DMS53 (cell line): ENCODE measurements at places on chromosomes 7 and 10.

- peak; percentile 92 for DNase-seq
Observed at GRCh38 chr10:97830064-97830463, 19.6 kb upstream of the GOLGA7B start.

GRCh38 chr7:81499262-81500116 is 270.4 kb downstream of the HGF start:
- peak; percentile 88 for DNase-seq

DNA sequence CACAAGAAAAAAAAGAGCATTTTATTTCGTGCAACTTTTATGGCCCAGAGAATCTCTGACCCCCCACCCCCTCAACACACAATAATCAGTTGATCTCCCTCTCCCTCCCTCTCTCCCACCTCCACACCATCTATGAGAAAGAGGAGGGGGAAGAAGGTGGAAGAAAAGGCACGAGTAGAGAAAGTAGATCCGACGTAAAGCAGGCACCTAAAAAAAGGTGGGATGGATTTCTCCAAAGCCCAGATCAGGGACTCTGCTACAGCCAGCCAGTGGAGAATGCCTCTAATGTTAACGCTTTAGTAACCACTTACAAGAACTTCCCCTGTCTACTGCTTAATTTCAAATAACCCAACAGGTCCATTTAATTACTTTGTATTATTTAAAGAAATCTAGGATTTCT is 24.4 kb downstream of the KMT2C start:
- DNase-seq, result no peak

DNA sequence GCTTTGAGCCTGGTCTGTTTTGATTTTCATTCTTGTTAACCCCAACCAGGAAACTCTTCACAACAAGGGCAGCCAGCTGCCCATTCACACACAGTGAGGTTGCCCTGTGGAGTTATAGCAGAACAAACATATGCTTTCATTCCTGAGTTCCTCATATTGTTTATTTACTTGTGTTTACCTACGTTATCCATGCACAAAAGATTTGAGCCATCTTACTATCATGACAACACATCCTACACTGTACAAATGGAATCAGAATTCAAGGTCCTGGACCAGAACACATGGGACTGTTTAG is 21.7 kb upstream of the BMPER start:
- peak; percentile 95 for DNase-seq

GRCh38 chr7:132919771-132920170 is 162.1 kb downstream of the CHCHD3 start:
- DNase-seq, result no peak

- DNase-seq, result no peak
Observed at GRCh38 chr7:36900988-36901710, 176.9 kb upstream of the AOAH start.

DNA sequence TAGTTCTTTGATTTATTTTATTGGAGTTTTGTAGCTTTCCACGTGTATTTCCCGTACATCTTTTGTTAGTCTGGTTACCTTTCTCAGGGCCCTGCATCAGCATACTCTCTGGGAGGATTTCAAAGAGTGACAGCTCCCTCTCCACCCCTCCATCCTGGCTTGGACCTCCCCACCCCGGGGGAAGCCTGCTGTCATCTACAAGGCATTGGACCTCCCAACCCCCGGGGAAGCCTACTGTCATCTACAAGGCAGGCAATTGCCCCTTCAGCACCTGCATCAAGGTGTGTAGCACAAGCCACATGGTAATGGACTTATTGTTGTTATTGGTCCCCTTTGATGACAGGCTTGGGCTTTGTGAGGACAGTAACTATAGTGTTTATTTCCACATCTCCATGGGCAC is 390.1 kb downstream of the TCERG1L start:
- DNase-seq, result no peak

DNA sequence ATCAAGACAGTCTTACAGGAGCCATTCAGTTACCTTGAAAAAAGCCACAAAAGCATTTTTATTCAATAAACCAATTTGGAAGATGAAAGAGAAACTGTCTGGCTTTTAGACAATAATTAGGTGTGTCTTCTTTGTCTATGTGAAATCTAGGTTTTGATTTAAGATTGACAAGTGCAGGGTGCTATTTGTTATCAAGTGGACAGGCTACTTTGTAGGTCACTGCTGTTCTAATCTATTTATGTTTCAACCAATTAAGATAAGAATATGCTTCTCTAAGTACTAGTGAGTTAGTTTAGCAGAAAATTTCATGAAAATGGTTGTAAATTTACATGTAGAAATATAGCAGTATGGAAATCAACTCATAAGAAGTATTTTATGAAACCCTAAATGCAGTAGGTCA is 177.5 kb downstream of the CACNA2D1 start:
- DNase-seq, result no peak

DNA sequence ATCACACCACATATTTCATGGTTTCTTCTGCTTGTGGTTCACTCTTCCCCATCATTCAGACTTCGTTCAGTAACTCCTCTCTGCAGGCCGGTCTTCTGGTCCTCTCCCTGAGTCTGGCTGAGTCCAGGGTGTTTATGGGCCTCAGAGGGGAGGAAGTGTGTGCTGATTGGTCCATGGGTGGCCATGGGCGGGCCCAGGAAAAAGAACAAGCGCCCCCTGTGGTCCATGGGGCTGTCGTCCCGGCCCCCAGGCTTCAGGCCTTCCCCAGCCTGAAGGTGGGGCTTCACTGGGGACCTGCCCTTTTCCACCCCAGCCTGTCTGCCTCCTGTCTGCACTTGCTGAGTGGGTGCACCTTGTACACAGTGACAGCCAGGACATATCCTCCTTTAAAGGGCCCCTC is 123.7 kb downstream of the VIPR2 start:
- no peak for DNase-seq

GRCh38 chr10:132912713-132913558 is 29.4 kb downstream of the CFAP46 start:
- no peak for DNase-seq

DNA sequence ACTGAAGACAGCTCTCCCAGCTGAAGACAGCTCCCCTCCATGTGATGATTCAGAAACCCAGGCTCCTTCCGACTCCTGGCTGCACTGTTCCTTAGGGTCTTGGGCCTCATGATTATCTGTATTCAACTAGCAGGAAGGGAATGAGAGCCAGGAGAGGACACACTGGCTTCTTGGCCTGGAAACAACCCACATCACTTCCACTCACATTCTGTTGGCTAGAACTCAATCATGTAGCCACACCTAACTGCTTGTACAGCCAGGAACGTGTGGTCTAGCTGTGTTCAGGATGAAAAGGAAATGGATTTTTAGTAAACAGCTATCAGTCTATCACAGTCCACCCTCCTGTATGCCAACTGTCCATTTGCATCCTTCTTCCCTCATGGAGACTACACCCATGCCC is 30.5 kb upstream of the XPNPEP1 start:
- no peak for DNase-seq

DNA sequence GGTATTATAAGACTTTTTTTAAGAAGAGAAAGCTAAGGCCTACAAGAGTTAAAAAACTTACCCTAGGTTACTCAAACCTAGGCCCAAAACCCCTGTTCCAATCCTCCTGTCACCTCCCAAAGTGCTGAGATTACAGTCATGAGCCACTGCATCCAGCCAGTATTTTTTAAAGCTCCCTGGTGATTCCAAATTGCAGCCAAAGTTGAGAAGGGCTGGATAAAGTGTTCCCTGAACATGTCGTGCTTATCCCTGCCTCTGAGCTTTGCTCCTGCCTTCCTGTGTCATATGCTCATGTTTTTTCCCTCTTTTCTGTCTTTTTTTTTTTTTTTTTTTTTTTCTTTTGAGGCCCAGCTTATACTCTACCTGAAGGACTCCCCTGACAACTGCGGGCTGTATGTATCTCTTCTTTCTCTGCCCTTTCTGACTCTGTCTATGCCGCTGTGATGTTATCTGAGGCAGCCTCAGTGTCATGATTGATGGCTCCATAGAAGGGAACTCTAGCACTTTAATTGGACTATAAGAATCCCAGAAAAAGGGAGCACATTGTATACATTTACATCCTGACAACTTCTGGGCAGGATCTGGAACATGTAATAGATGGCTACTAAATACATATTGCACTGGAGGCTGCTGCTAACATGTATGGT is 8.0 kb downstream of the AKR1B10 start:
- DNase-seq, result no peak
